ENCODE measurements at places on chromosomes 6 and 20. TPM values are rescaled to one million over a fixed set of nuclear protein-coding genes. Genes with fewer than 3 reads are reported as not detected.
A peak's percentile ranks its signal among the peaks of the same experiment; 100 is the strongest.

DNA sequence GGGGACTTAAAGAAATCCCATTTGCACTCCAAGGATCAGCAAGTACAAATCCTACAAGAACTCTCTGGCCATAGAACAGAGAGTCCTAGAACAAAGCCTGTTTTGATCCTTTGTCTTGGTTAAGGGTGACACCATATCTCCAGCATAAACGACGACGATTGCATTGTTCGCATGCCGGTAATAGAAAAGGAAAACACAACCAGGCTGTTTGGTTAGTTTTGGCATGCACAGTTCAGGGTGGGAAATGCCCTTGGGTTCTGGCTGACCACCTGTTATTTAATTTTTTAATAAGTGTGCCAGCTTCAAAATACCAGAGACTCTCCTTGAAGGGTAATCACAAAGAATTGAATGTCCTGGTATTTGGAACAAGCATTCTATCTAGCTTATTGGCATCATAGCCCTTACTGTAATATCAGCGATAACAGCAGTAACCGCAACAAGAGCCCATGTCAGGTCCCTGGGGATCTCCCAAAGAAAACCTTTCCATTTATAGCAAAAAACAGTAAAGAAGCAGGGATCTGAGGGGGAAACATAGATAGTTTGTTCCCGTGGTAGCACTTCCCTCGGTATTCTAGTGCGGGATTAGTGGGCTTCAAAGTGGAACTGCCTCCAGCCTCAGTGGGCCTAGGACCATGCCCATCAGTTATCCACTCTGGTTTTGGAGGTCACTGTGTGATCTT lies 77.1 kb downstream of the TMEM170B start:
- no peak overlapping the region for H3K4me3 ChIP-seq
- peaks cover 17% of the 10 kb centered on the region for H3K4me1 ChIP-seq
- no peaks in the 10 kb centered on the region for H3K27me3 ChIP-seq
- no peak for DNase-seq

NANP gene
- 7.3 TPM for total RNA-seq

- H3K4me3 ChIP-seq, result no peak overlapping the region
- DNase-seq, result no peak
- H3K36me3 ChIP-seq, result no peaks in the 10 kb centered on the region
- no peak overlapping the region for H3K27ac ChIP-seq
- no peaks in the 10 kb centered on the region for H3K27me3 ChIP-seq
- no peaks in the 10 kb centered on the region for H3K4me1 ChIP-seq
Observed at GRCh38 chr6:165762876-165763275, 99.8 kb upstream of the PDE10A start.

- H3K4me1 ChIP-seq, result no peaks in the 10 kb centered on the region
- H3K36me3 ChIP-seq, result no peaks in the 10 kb centered on the region
- no peak overlapping the region for H3K27ac ChIP-seq
- no peaks in the 10 kb centered on the region for H3K27me3 ChIP-seq
- no peak for DNase-seq
Observed at GRCh38 chr6:13539572-13539971, 34.8 kb upstream of the SIRT5 start.

PCED1A gene
- total RNA-seq, result 31.8 TPM

OXT gene
- not detected for total RNA-seq

MYH7B gene
- total RNA-seq, result 0.74 TPM

SLC22A2 gene
- not detected for total RNA-seq

HCRTR2 gene
- total RNA-seq, result not detected

DNA sequence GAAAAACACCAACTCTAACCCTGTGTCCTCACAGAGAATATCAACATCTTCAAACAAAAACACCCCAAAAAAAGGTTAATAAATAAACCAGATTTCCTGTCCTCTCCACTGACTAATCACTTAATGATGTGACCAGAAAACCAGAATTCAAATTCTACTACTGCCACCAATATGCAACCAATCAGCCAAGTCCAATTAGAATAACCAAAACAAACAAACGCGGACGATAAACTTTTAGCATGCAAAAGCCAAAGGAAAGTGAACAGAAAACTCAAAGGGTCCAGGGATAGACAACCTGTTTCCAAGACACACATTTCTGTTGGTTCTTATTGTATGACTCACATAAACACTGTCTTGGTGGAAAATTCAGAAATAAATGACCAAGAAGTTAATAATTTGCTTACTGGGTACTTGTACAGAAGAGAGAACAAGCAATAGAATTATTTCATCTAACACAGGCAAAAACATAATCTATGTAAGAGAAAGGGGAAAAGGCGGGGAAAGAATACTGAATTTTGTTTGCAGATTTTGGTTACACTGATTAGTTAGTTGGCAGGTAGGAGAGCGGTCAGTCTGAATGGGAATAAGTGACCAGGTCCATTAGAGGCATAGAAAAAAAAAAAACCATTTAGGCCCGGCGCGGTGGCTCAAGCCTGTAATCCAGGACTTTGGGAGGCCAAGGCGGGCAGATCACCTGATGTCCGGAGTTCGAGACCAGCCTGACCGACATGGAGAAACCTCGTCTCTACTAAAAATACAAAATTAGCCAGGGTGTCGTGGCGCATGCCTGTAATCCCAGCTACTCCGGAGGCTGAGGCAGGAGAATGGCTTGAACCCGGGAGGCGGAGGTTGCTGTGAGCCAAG lies 34.1 kb downstream of the HFE start:
- H3K4me1 ChIP-seq, result peaks cover 44% of the 10 kb centered on the region
- H3K27me3 ChIP-seq, result no peaks in the 10 kb centered on the region
- peak overlapping the region; percentile 99 for H3K27ac ChIP-seq
- peak; percentile 45 for DNase-seq
- no peaks in the 10 kb centered on the region for H3K36me3 ChIP-seq
- no peak overlapping the region for H3K4me3 ChIP-seq

- H3K27ac ChIP-seq, result no peak overlapping the region
- no peaks in the 10 kb centered on the region for H3K27me3 ChIP-seq
- H3K4me1 ChIP-seq, result no peaks in the 10 kb centered on the region
- no peaks in the 10 kb centered on the region for H3K36me3 ChIP-seq
- H3K4me3 ChIP-seq, result no peak overlapping the region
Observed at GRCh38 chr6:5525209-5525608, 263.9 kb downstream of the FARS2 start.

DNA sequence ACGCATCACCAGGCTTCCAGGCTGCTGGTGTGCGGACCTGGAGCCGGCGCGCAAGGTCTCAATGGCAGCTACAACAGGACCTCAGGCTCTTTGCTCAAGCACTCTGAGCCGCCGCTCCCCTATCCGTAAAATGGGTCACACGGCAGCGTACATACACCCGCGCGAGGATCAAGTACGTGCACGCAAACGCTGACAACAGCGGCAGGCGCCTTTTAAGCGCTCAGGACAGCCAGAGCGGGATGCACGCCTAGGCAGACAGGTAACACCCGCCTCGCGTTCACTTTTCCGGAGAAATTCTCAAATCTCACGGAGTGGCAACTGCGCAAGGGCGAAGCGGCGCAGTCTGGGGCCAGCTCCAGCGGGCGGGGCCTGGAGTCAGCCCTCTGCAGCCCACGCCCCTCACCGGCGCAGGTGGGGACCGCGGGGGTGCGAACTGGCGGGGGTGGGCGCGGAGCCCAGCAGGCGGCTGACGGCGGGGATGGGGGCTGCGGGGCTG lies 535 bp downstream of the EXOC2 start:
- no peaks in the 10 kb centered on the region for H3K27me3 ChIP-seq
- H3K4me1 ChIP-seq, result peaks cover 6% of the 10 kb centered on the region
- DNase-seq, result peak; percentile 33
- no peaks in the 10 kb centered on the region for H3K36me3 ChIP-seq
- H3K27ac ChIP-seq, result peak overlapping the region; percentile 83

- no peaks in the 10 kb centered on the region for H3K36me3 ChIP-seq
- no peak overlapping the region for H3K4me3 ChIP-seq
- H3K27ac ChIP-seq, result no peak overlapping the region
- no peak for DNase-seq
- H3K27me3 ChIP-seq, result no peaks in the 10 kb centered on the region
- H3K4me1 ChIP-seq, result no peaks in the 10 kb centered on the region
Observed at GRCh38 chr20:13341737-13342393, 120.8 kb downstream of the ISM1 start.

DNA sequence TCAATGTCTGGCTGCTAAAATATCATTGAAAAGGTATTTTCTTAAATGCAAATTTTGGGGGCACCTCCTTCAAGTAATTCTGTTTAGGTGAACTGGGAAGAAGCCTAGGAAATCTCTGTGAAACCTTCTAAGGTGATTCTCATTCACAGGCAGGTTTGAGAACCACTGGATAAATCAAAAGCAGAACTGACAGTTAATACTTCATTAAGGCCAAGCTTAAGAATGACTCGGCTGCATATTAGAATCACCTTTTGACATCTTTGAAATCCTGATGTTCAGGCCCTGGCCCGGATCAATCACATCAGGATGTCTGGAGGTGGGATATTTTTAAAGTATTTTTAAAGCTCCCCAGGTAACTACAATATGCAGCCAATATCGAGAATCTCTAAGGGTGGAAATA lies 50.6 kb downstream of the FKBP1C start:
- no peak overlapping the region for H3K4me3 ChIP-seq
- H3K27ac ChIP-seq, result no peak overlapping the region
- no peak for DNase-seq
- no peaks in the 10 kb centered on the region for H3K36me3 ChIP-seq

DNA sequence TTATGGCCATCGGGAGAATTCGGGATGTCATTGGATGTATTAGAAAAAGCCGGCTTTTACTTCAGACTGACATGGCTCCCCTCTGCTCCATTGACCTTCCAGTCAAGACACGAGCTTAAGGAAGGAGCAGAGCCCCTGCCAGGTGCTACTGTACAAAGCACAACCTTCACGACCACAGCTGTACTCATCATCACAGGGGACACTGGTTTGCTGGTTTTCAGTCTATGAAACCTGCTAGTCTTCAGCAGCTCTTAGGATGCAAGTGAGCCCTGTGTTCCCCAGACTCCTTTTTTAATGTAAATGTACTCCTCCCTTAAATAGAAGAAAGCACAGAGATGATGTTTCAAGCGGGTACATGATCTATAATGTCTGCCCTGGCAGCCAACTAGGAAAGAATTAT lies 1.9 kb upstream of the TRAPPC3L start:
- H3K4me3 ChIP-seq, result no peak overlapping the region
- no peaks in the 10 kb centered on the region for H3K36me3 ChIP-seq
- no peak for DNase-seq
- H3K27ac ChIP-seq, result no peak overlapping the region
- no peaks in the 10 kb centered on the region for H3K4me1 ChIP-seq
- no peaks in the 10 kb centered on the region for H3K27me3 ChIP-seq

FOXQ1 gene
- 0.42 TPM for total RNA-seq

- H3K27me3 ChIP-seq, result no peaks in the 10 kb centered on the region
- no peak overlapping the region for H3K27ac ChIP-seq
- H3K4me1 ChIP-seq, result no peaks in the 10 kb centered on the region
- H3K4me3 ChIP-seq, result no peak overlapping the region
Observed at GRCh38 chr20:21936720-21937380, 231.4 kb downstream of the PAX1 start.

MYCT1 gene
- total RNA-seq, result not detected

DNA sequence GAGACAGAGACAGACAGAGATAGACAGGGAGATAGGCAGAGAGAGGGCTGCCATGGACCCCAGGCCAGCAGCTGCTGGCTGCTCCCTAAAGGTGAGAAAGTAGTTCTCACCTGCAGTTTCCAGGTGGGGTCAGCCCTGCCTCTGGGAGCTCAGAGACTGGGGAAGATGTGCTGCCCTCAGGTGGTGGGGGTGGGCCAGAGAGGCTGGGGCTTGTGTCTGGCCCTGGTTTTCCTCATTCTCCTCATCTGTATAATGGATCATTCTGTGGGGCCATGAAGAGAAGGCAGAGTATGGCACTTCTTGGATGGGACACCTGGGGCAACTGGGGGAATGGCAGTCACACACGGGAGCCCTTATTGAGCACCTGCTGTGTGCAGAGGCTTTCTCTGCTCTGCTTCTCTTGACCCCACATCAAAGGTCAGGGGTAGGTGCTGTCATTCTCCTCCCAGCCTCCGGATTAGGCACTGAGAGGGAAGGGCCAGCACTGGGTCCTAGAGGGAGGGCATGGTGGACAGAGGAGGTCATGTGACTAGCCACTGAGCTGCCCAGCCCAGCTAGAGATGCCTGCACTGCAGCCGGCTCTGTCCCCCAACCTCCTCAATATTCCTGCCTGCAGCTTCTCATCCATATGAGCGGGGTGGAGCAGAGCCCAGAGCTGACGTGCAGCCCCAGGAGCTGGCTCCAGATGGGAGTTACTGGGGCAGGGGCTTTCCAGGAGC lies 4.1 kb downstream of the ANGPT4 start:
- H3K27me3 ChIP-seq, result no peaks in the 10 kb centered on the region
- peak; percentile 4 for DNase-seq
- H3K36me3 ChIP-seq, result no peaks in the 10 kb centered on the region
- no peaks in the 10 kb centered on the region for H3K4me1 ChIP-seq
- H3K27ac ChIP-seq, result no peak overlapping the region

GRCh38 chr20:41654292-41654691 lies 36.1 kb upstream of the CHD6 start:
- no peaks in the 10 kb centered on the region for H3K4me1 ChIP-seq
- no peaks in the 10 kb centered on the region for H3K36me3 ChIP-seq
- no peak overlapping the region for H3K4me3 ChIP-seq
- no peak overlapping the region for H3K27ac ChIP-seq

DNA sequence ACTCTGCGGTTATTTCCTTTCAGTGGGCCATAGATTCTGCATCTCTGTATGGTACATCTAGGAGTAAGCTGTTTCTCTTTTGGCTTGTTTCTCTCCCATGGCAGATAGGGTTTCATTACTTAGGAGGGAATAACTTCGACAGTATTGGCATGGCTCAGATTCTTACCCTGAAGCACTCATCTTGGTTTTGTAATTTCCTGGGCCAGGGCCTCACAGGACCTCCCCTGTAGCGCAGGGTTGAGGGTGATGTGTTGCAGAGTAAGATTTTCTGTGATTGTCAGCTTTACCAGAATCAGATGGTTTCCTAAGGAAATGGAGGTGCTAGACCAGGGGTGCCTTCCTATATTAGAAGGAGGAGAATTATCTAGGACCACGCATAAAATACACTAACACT lies 78.3 kb downstream of the STXBP5 start:
- DNase-seq, result no peak
- H3K27ac ChIP-seq, result no peak overlapping the region
- no peak overlapping the region for H3K4me3 ChIP-seq
- no peaks in the 10 kb centered on the region for H3K27me3 ChIP-seq
- 0 out of 2 replicates have a peak, but pooled peaks cover 4% of the 10 kb centered on the region for H3K36me3 ChIP-seq

DNA sequence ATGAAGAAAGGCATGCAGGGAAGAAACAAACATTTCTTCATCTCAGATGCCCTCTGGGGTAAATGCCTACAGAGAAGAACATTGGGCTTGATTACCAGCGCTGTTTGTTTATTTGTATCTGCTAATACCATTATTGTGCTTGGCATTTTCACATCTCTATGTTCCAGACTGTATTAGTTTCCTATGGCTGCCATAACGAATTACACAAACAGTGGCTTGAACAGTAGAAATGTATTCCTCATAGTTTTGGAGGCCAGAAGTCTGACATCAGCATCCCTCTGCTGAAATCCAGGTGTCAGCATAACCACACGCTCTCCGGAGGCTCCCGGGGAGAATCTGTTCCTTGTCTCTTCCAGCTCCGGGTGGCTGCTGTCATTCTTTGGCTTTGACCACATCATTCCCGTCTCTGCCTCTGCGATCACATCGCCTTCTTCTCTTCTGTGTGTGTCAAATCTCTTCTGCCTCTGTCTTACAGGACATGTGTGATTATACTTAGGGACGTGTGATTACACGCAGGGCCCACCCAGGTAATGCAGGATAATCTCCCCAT lies 241.6 kb upstream of the SUPT3H start:
- H3K36me3 ChIP-seq, result no peaks in the 10 kb centered on the region
- H3K27ac ChIP-seq, result no peak overlapping the region
- DNase-seq, result no peak
- H3K4me3 ChIP-seq, result no peak overlapping the region
- H3K4me1 ChIP-seq, result no peaks in the 10 kb centered on the region

LY6G6D gene
- total RNA-seq, result not detected

- no peaks in the 10 kb centered on the region for H3K4me1 ChIP-seq
- H3K4me3 ChIP-seq, result no peak overlapping the region
- no peak for DNase-seq
- H3K27me3 ChIP-seq, result no peaks in the 10 kb centered on the region
- peaks cover 11% of the 10 kb centered on the region for H3K36me3 ChIP-seq
Observed at GRCh38 chr20:25685276-25686080, 11.2 kb downstream of the ZNF337 start.
